ENCODE measurements at places on chromosomes 5 and 9.

- no peak for DNase-seq
These were observed 57.1 kb upstream of the NMUR2 start for GRCh38 chr5:152462021-152462721.

DNA sequence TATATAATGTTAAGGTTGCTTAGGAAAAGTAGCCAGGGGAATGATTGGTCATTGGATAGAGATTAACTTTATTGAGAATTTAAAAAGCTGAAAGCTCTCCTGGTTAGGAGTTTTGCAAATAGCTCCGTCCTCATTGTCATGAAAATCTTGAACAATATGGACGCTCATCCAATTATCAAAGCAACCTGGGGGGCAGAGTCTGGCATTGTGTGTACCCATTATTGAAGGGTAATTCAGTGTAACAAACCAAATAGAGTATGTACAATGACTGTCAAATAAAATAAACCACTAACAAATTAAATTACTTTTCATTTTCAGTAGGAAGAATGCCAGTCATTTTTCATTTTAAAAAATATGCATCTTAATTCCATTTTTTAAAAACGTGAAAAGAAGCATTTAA is 144.0 kb upstream of the GPR151 start:
- DNase-seq = no peak

DNA sequence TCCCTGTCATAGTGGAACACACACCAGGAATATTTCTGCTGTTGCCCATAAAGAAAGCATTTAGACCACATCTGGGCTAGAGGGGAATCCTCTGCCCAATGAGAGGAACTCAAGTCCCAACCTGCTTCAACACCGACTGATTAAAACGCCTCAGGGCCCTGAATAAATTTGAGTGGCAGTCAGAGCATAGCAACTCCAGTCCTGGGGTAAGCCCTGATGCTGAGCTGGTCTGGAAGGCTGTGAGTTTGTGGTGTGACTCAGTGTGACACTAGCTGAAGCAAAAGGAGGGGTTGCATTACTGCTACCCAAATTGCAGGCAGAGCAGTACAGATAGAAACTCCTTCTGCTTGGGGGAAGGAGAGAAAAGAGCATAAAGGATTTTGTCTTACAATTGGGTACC is 148.3 kb downstream of the PRDM9 start:
- no peak for DNase-seq

DNA sequence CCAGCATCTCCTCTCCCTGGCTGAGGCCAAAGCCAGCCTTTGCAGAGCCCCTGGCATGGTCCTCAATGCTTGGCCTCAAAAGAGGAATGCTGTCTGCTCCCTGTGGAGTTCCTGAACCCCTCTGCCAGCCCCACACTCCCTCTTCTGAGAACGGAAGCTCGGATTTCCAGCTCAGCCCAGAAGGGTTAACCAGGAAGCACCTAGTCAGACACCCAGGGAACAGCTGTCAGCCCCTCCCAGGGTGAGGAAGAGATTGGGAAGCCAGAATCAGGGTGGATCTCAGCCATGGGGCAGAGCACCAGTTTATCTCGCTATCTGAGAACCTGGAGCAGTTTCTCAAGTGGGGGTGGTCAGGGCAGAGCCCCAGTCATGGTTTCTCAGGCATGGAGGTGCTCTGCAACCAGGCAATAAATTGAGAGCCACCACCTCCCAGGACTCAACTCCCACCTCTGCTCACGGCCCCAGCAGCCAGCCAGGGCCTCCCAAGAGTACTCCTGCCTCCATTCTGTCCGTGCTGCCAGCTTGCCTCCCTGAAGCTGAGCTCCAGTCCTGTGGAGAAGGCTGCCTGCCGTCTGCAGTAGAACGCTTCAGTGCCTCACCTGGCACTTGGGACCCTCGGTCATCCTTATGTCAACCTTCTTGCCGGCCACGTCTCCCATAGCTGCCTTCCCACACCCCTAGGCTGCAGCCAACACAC is 7.6 kb downstream of the FOXE1 start:
- no peak for DNase-seq

- DNase-seq = no peak
These were observed 3.8 kb upstream of the NEUROG1 start for GRCh38 chr5:135539430-135540005.

DNA sequence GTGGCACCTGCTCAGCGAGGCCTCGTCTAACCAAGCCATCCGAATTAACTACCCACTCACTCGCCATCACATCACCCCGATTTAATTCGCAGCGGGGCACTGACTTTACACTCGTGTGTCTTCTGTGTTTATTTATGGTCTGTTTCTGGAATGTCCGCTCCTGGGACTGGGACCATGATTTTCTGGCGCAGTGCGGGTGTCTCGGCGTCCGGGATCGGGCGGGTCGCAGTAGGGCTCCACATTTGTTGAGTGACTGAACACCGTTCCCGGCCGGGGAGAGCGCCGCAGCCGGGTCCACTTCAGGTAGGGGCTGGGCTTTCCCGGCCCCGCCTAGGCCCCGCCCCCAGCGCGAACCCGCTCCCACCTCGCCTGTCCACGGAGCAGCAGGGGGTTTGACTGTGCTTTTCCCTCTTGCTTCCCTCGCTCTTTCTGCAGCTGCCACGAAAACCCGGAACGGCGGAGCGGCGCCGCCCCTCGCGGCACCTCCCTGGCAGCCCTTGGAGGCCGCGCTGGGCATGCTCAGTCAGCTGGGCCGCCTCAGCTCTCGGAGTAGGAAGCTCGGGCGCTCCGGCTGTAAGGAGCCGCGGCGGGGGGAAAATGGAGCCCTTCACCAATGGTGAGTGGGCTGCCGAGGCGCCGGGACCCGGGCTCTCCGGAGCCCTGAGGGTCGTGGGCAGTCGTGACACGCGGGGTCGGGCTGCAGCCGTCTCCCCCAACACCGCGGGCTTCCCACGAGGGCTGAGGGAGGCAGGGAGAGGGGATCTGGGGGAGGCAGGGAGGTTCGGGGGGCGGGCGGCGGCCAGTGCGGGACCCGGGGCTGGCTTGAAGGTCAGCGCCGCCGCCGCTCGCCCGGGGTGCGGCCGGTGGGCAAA is at the start of gene LNPEP:
Gene LNPEP, plus strand, starts transcription at position 522 of the 872 bp plus-strand sequence. Its CDS starts 76 bp downstream, at position 598.
- peak; percentile 93 for DNase-seq

- DNase-seq = no peak
These were observed 78.4 kb downstream of the RXRA start for GRCh38 chr9:134404376-134405358.

DNA sequence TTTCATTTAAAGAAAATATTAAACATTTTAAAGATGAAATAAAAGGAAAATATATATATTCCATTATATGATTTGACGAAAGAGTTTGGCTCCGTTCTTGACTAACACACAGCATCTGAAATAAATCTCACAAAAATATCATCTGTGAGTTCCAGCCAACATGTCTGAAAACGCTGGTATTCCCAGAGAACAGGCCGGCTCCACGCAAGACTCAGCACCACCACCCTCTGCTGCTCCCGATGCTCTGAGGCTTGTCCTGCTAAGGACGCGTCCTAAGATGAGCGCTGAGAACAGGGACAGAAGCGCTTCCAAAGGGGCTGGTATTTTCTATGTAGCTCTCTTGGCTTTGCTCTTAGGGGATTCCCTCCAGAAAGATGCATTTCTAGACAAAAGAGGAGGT is 40.6 kb upstream of the N4BP3 start:
- no peak for DNase-seq

GRCh38 chr5:142520885-142521284 is 165.0 kb downstream of the FGF1 start:
- DNase-seq = no peak

DNA sequence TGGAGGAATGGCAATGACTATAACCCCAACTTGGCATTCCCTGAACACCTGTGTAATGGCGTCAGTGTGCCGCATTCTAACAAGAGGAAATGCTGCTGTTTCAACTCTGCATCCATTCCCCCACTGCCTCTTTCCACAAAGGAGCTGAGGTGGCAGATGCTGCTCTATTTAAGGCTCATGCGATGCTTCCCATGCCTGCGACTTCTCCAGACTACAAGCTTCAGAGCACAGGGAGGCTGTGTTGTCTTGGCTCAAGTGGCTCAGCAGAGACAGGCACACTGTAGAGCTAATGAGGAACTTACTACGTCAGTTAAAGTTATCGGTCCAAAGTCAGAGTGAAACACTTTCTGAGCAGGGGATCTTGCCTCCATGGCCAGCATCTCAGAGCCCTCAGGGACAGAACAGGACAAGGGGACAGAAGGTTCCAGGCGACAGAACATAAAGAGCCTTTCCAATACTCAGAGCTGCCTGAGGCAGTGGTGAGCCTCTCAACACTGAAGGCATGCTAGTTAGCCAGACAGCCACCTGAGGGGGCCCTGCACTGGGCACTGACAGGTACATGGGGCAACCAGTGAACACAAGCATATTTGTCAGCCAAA is 21.8 kb downstream of the TNIP1 start:
- DNase-seq = no peak

GRCh38 chr5:82605441-82605973 is 327.4 kb upstream of the RPS23 start:
- no peak for DNase-seq

DNA sequence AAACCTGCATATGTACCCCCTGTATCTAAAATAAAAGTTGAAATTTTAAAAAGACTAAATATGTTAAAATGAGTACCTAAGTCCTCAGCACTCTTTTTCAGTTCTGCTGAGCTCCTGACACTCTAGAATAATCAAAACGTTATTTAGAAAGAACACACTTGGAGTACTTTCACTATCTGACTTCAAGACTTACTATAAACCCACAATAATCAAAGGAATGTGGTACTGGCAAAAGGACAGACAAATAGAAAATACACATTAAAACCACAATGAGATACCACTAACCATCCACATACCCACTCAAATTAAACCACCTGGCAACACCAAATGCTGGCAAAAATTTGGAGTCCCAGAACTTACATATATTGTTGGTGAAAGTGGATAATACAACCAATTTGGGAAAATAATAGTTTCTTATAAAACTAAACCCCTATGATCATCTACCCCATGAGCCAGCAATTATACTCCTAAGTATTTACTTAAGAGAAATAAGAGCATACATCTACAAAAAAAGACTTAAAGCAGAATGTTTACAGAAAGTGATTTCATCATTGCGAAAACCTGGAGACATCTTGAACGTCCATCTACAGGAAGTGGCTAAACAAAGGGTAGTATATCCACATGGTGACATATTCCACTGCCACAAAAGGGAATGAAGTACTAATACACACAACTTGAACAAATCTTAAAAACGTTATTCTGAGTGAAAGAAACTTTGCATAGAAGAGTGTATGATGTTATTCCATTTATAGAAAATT is 12.8 kb upstream of the PRSS3 start:
- DNase-seq = peak; percentile 29

DNA sequence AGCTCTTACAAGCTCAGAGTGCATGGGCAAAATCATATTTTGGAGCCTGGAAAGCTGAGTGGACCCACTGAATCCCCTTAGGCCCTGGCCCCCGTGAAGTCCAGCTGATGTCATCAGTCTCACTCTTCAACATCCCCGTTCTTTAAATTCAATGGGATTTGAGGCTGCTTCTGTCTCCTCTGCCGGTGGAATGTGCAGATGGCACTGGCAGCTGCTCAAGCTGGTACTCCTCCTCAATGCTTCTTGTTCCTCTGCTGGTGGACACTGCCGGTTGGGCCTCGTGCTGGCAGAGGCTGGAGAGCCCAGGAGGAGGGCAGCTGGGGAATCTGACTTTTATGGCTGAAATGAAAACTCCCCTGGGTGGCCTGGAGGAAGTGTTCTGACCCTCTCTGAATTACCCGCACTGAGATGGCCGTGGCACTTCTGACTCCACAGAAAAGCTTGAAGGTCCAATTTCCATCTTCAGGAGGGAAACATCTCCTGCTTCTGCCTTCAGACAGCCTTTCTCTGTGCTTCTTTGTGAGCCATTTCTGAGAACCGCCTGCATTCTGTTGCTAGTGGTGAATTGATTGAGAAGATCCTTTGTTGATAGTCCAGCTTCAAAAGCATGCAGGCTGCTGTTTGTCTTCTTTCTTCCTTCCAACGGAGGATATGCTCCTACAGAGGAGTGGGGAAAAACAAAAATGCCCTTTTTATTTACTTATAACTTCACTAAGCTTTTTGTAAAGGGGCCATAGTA is 298.9 kb downstream of the TMEM38B start:
- DNase-seq = no peak
